ENCODE measurements at places on chromosomes 6 and 20.

- DNase-seq = no peak
These were observed 149.1 kb downstream of the LMBRD1 start for GRCh38 chr6:69647726-69648125.

GRCh38 chr6:2582268-2582667 is 168.5 kb downstream of the MYLK4 start:
- no peak for DNase-seq

- no peak for DNase-seq
These were observed 468.0 kb downstream of the PREX1 start for GRCh38 chr20:48359692-48360341.

- DNase-seq = no peak
These were observed 30.9 kb upstream of the XRN2 start for GRCh38 chr20:21272279-21272678.
